Astrocyte of the spinal cord (primary cell): ENCODE measurements at places on chromosomes 5 and 9.

DNA sequence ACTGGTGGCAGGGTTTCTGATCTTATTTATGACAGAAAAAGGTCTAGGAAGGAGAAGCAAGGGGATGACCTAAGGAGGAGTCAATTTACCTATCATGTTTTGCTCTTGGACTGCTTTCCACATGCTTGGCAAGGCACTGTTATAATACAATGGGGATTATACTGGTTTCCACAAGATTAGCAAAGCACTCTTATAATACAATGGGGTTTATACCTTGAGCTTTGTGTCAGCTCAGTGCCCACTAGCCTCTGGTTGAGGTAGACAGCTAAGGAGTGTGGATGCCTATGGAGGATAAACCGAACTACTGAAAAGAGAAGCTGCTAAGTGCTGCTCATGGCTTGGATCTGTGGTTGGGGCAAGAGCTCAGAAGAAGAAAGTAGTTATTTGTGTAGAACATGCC is 68.7 kb downstream of the MRPS27 start:
- no peak for DNase-seq

DNA sequence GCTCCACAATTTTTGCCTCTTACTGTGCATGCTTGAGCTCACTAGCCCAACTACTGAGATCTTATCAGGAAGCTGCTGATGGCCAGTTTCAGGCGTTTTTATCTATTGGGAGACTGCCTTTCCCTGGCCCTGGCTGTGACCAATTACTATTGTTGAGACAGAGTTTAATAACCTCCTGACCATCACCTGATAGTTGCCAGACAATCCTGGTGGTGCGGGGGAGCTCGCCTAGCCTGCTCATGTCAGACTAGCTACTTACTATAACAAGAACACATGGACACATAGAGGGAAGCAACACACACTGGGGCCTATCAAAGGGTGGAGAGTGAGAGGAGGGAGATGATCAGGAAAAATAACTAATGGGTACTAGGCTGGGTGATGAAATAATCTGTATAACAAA is 13.0 kb upstream of the OXCT1 start:
- no peak for DNase-seq

- no peak for DNase-seq
Observed at GRCh38 chr5:110297152-110297670, 429.3 kb downstream of the TMEM232 start.

- no peak for DNase-seq
Observed at GRCh38 chr9:28287455-28287854, 714.2 kb upstream of the C9orf72 start.

DNA sequence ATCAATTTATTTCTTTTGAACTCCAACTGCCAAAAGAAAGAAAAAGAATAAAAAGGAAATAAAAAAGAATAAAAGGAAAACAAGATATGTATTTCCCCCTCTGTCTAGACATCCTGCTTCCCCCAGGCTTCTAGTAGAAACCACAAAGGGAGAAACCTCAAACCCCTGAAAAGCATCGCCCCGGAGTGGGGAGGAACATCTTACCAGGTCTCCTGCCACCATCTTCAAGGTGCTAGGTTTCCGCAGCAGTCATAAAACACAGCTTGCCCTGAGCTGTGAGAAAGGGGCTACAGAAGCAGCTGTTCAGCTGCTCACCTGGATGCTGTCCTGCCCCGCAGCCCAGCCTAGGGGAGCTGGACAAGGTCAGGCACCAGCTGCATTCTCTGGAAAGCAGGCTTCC is 487.7 kb downstream of the GADD45G start:
- DNase-seq: no peak

- no peak for DNase-seq
Observed at GRCh38 chr5:77353251-77353650, 138.9 kb downstream of the WDR41 start.
